ENCODE measurements at places on chromosomes 6 and 20.
A peak's percentile ranks its signal among the peaks of the same experiment; 100 is the strongest.

GRCh38 chr6:137277971-137278637 lies 58.9 kb upstream of the IFNGR1 start:
- DNase-seq = peak; percentile 23
- H3K4me3 ChIP-seq = no peak overlapping the region
- H3K4me1 ChIP-seq = peaks cover 3% of the 10 kb centered on the region
- no peaks in the 10 kb centered on the region for H3K36me3 ChIP-seq

DNA sequence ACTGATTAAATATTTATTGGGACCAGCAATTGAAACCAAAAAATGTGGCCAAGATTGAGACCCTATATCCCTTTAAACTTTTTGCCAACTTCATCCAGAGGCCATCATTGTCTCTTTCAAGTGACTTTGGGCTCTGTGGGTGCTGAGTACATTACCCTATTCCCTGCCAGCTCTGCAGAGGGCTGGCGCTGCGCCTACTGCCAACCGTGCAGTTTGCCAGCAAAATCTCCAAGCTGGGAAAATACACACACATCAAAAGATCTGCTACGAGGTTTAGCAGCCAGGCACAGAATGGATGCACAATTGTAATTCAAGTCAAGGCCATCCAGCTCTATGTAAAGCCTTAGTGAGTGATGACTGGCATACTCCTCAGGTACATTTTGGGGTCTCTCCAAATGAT lies 125.0 kb downstream of the CBLN4 start:
- no peak overlapping the region for H3K27ac ChIP-seq
- H3K4me3 ChIP-seq = no peak overlapping the region
- no peaks in the 10 kb centered on the region for H3K36me3 ChIP-seq
- DNase-seq = no peak

DNA sequence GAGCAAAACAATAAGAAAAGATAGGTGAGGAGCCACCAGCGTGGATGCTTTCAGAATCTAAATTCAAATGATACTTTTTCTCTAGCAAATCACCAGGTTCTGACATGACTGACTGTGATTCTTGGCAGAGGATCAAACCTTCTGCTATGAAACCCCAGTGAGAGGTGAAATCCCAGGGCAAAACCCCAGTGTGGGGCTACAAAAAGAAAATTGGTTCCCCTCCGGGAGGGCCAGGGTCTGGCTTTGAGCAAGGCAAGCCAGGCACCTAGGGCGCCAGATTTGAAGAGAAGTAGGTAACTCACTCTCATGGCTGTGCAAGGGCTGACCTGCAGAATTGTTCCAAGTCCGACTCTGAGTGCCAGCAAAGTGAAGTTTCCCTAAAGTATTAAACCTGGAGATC lies 20.2 kb upstream of the RALGAPA2 start:
- no peaks in the 10 kb centered on the region for H3K36me3 ChIP-seq
- H3K27me3 ChIP-seq = no peaks in the 10 kb centered on the region
- no peak for DNase-seq
- no peaks in the 10 kb centered on the region for H3K4me1 ChIP-seq
- no peak overlapping the region for H3K27ac ChIP-seq

- H3K27ac ChIP-seq = no peak overlapping the region
- H3K4me1 ChIP-seq = no peaks in the 10 kb centered on the region
- no peaks in the 10 kb centered on the region for H3K27me3 ChIP-seq
- no peak for DNase-seq
Measured at GRCh38 chr20:2093159-2093781, 8.4 kb upstream of the STK35 start.

GRCh38 chr6:69973138-69973537 lies 106.8 kb downstream of the COL19A1 start:
- H3K27me3 ChIP-seq = no peaks in the 10 kb centered on the region
- H3K4me3 ChIP-seq = no peak overlapping the region
- H3K36me3 ChIP-seq = no peaks in the 10 kb centered on the region
- DNase-seq = no peak

GRCh38 chr20:4855555-4855954 lies 133.8 kb downstream of the PRND start:
- no peak overlapping the region for H3K4me3 ChIP-seq
- H3K36me3 ChIP-seq = peaks cover 10% of the 10 kb centered on the region
- no peaks in the 10 kb centered on the region for H3K4me1 ChIP-seq
- H3K27me3 ChIP-seq = no peaks in the 10 kb centered on the region
- no peak overlapping the region for H3K27ac ChIP-seq

GRCh38 chr20:45097485-45098102 lies 3.3 kb downstream of the KCNS1 start:
- H3K36me3 ChIP-seq = no peaks in the 10 kb centered on the region
- no peaks in the 10 kb centered on the region for H3K4me1 ChIP-seq
- H3K27me3 ChIP-seq = peaks cover 4% of the 10 kb centered on the region
- no peak for DNase-seq
- no peak overlapping the region for H3K27ac ChIP-seq

- H3K4me1 ChIP-seq = peaks cover 1% of the 10 kb centered on the region
- H3K27me3 ChIP-seq = no peaks in the 10 kb centered on the region
- no peaks in the 10 kb centered on the region for H3K36me3 ChIP-seq
- no peak overlapping the region for H3K27ac ChIP-seq
- no peak for DNase-seq
- no peak overlapping the region for H3K4me3 ChIP-seq
Measured at GRCh38 chr6:34549026-34549803, 6.9 kb downstream of the SPDEF start.

DNA sequence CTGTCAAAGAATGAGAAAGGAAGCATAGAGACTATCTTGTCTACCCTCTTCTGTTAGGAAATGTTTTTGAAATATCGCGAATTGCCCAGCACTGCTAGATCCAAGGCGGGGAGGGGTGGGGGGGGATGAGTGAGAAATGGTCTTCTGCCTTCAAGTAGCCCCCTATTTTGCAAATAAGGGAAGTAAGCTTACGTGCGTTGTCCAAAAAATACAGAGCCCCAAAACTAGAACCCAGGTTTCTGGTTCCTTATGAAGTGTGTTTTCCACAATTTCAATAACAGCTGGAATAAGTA lies 923 bp upstream of the ILRUN start:
- peaks cover 8% of the 10 kb centered on the region for H3K4me1 ChIP-seq
- H3K27ac ChIP-seq = no peak overlapping the region
- no peak overlapping the region for H3K4me3 ChIP-seq
- peaks cover 2% of the 10 kb centered on the region for H3K36me3 ChIP-seq

DNA sequence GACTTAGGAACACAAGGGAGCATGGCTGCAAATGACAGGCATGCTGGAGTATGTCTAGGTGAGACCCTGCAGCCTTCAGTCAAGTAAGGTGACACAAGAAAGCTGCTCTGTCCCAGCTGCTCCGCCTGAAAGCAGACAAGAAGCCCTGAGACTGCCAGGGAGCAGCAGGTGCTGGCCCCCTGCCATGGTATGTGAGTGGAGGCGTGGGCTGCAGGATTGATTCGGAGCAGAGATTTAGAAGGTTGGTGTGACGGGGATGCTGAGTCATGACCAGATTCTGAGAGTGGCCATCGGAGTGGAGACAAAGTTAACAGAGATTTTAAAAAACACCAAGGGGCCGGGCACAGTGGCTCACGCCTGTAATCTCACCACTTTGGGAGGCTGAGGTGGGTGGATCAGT lies 17.8 kb downstream of the LRP11 start:
- H3K4me1 ChIP-seq = no peaks in the 10 kb centered on the region
- H3K27ac ChIP-seq = no peak overlapping the region
- H3K4me3 ChIP-seq = no peak overlapping the region
- no peaks in the 10 kb centered on the region for H3K36me3 ChIP-seq
- H3K27me3 ChIP-seq = no peaks in the 10 kb centered on the region

- no peaks in the 10 kb centered on the region for H3K27me3 ChIP-seq
- no peak overlapping the region for H3K4me3 ChIP-seq
- DNase-seq = no peak
- H3K4me1 ChIP-seq = peaks cover 12% of the 10 kb centered on the region
- no peaks in the 10 kb centered on the region for H3K36me3 ChIP-seq
- no peak overlapping the region for H3K27ac ChIP-seq
Measured at GRCh38 chr6:3393836-3394202, 63.0 kb downstream of the SLC22A23 start.

- no peak overlapping the region for H3K27ac ChIP-seq
- peak; percentile 55 for DNase-seq
- no peaks in the 10 kb centered on the region for H3K36me3 ChIP-seq
- H3K4me1 ChIP-seq = peaks cover 2% of the 10 kb centered on the region
- H3K4me3 ChIP-seq = no peak overlapping the region
Measured at GRCh38 chr20:44738813-44739477, 6.7 kb upstream of the KCNK15 start.

- no peak overlapping the region for H3K27ac ChIP-seq
- H3K36me3 ChIP-seq = no peaks in the 10 kb centered on the region
- no peak for DNase-seq
- no peaks in the 10 kb centered on the region for H3K27me3 ChIP-seq
- H3K4me3 ChIP-seq = no peak overlapping the region
Measured at GRCh38 chr6:84332139-84333034, 104.9 kb upstream of the CEP162 start.

- no peak overlapping the region for H3K27ac ChIP-seq
- peaks cover 4% of the 10 kb centered on the region for H3K4me1 ChIP-seq
- no peak for DNase-seq
- H3K36me3 ChIP-seq = no peaks in the 10 kb centered on the region
Measured at GRCh38 chr20:61106438-61106837, 145.6 kb upstream of the CDH4 start.

DNA sequence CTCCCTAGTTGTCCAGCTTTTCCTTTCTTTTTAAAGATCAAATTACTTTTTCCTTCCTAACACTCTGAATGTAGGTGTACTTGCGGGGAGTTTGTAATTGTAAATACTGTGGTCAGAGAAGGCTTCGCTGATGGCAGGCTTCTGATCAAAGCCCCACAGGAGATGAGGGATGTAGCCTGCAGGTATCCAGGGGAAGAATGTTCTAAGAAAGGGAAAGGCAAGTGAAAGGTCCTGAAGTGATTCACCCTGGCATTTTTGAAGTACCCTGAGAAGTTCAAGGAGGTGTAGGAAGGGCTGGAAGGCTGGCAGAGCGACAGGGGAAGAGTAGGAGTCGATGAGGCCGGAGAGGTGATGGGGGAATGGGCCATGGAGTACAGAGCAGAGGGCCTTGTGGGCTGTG lies 38.2 kb upstream of the CCN6 start:
- H3K27ac ChIP-seq = no peak overlapping the region
- H3K36me3 ChIP-seq = no peaks in the 10 kb centered on the region
- no peak overlapping the region for H3K4me3 ChIP-seq
- DNase-seq = no peak

- H3K27ac ChIP-seq = no peak overlapping the region
- H3K27me3 ChIP-seq = no peaks in the 10 kb centered on the region
- H3K4me1 ChIP-seq = peaks cover 24% of the 10 kb centered on the region
- H3K4me3 ChIP-seq = no peak overlapping the region
- DNase-seq = no peak
Measured at GRCh38 chr20:62214067-62214466, 6.0 kb downstream of the HRH3 start.

GRCh38 chr6:126718600-126719327 lies 378.8 kb downstream of the CENPW start:
- no peak for DNase-seq
- no peak overlapping the region for H3K27ac ChIP-seq
- H3K36me3 ChIP-seq = no peaks in the 10 kb centered on the region
- no peak overlapping the region for H3K4me3 ChIP-seq

DNA sequence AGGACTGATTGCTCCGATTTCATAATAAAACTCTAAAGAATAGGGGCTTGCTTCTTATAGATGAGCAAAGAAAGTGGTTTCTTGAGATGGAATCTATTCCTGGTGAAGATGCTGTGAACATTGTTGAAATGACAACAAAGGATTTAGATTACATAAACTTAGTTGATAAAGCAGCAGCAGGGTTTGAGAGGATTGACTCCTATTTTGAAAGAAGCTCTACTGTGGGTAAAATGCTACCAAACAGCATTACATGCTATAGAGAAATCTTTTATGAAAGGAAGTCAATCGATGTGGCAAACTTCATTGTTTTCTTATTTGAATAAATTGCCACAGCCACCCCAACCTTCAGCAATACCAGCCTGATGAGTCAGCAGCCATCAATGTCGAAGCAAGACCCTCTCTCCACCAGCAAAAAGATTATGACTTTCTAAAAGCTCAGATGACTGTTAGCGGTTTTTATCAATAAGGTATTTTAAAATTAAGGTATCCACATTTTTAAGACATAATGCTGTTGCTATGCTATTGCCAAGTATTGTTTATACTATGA lies 12.7 kb upstream of the MTRF1L start:
- no peak for DNase-seq
- no peak overlapping the region for H3K27ac ChIP-seq
- no peak overlapping the region for H3K4me3 ChIP-seq

DNA sequence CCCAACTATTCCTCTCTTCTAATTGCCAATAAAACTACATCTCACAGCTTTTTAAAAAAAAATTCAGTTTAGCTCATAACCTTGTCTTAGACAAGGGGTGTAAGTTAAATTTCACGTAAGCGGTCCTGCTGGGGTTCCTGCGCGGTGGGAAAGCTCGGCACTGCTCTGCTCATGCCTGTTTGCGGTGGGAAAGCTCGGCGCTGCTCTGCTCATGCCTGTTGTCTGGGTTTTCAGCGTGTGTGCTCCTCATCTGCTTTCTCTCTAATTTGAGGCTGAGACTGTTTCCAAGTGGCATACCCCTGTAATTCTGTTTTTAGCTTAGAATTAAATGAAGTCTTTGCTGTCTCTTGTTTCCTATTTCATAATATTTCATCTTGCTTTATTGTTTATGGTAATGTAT lies 18.6 kb downstream of the ARID1B start:
- peaks cover 13% of the 10 kb centered on the region for H3K4me1 ChIP-seq
- H3K27me3 ChIP-seq = no peaks in the 10 kb centered on the region
- no peak for DNase-seq
- no peak overlapping the region for H3K4me3 ChIP-seq
- no peaks in the 10 kb centered on the region for H3K36me3 ChIP-seq

DNA sequence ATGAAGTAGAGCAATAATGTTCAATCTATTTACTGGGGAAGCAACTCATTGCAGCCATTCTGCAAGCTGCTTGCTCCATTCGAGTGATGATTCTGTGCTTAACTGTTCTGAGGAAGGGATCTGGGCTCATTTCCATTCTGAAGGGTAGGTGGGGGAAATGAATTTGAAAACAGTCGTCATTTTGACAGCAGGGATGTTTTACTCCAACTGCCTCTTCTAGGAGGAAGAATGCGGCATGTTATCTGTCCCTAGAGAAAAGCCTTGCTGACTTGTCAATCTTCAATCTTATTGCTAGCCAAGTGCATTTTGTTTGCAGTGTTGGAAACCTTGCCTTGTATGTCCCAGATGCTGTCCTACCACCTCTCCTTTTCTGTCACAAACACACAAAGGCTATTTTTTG lies 105.9 kb downstream of the PRDM13 start:
- H3K4me1 ChIP-seq = no peaks in the 10 kb centered on the region
- no peaks in the 10 kb centered on the region for H3K27me3 ChIP-seq
- no peak overlapping the region for H3K27ac ChIP-seq
- DNase-seq = no peak
- no peaks in the 10 kb centered on the region for H3K36me3 ChIP-seq
- H3K4me3 ChIP-seq = no peak overlapping the region
